ENCODE measurements at places on chromosomes 2 and 18. TPM values are rescaled to one million over a fixed set of nuclear protein-coding genes. Genes with fewer than 3 reads are reported as not detected.

GRCh38 chr2:172925600-172925999, 150.0 kb upstream of the MAP3K20 start:
- DNase-seq: no peak

Gene RNF152
- total RNA-seq: 7.2 TPM

DNA sequence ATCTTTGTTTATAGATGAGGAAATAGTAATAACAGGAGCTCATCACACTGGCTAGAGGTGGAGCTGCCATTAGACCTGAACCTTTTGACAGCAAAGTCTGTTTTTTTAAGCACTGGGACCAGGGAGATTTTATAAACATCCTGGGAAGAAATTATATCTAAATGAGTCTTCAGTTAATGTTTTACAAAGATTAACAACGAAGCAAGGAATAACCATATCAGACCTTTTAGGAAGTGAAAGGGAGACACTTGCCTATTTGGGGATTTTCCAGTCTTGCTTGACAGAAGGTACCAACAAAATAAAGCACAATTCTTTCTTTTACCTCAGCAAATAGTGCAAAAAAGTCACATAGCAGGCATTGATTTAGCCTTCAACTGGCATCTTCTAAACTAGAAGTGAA, 777.0 kb downstream of the CPS1 start:
- no peak for DNase-seq

GRCh38 chr2:174066871-174067270, 101.7 kb upstream of the SP3 start:
- no peak for DNase-seq

GRCh38 chr2:121663434-121663833, 14.2 kb upstream of the CLASP1 start:
- no peak for DNase-seq

DNA sequence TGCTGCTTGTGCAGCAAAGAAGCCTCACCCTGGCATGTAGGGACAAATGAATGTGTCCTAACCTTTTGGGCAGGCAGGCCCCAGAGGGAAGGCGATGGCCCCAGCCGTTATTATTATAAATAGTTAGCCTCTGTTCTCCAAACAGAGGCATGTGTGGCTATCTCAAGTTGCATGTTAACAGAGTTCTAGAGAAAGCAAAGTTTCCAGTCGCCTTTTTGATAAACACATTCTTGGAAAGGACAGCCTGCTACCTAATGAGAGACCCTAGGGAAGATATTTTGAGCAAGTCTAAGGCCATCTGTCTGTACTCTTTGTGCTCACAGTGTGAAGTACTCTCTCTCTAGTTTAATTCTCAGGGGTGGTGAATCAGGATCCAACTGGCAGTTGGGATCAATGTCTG, 97.4 kb upstream of the FHL2 start:
- no peak for DNase-seq

Gene CPO
- 0.40 TPM for total RNA-seq

- DNase-seq: no peak
These were observed 42.3 kb downstream of the CABLES1 start for GRCh38 chr18:23177433-23178072.

DNA sequence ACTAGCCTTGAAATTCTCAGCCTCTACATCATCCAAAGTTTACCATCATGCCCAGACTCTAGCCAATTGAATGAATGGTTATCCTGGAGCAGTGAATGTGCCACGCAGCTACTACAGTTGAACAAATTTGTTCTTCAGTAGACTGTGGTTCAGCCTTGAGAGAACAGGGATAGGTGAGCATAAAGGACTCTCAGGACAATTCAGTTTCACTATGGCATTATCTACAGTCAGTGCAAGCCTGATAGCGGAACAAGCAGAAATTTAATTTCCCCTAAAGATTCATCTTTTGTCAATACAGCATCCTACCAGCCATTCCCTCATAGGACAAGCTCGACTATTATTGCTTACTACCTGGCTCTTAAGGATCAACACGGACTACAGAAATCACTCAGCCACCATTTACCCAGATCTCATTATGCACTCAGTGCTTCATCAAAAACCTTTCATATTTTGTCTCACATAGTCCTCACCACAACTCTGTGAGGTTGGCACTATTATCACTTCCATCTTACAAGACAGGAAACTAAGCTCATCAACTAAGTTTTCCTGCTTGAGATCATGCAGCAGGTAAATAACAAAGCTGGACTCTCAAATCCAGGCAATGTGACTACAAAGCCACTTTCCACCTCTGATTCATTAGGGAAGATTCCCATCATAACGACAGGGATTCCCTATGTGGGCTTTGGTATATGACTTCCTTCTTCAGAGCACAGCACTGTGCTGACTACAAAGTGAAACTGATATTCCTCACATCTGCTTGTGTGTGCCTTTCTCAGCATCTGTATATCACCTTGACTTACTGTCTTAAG, 181.5 kb upstream of the ACVR2A start:
- DNase-seq: no peak

Gene STAT4
- total RNA-seq: 1.7 TPM

- DNase-seq: peak; percentile 53
These were observed 26.1 kb upstream of the SEMA4C start for GRCh38 chr2:96895746-96896651.

GRCh38 chr2:58098254-58099095, 51.9 kb downstream of the VRK2 start:
- DNase-seq: no peak

Gene TEKT4
- total RNA-seq: 0.38 TPM

GRCh38 chr2:239664216-239664810, 263.5 kb upstream of the HDAC4 start:
- DNase-seq: no peak

- no peak for DNase-seq
These were observed 138.4 kb upstream of the CCDC68 start for GRCh38 chr18:55097456-55098170.

DNA sequence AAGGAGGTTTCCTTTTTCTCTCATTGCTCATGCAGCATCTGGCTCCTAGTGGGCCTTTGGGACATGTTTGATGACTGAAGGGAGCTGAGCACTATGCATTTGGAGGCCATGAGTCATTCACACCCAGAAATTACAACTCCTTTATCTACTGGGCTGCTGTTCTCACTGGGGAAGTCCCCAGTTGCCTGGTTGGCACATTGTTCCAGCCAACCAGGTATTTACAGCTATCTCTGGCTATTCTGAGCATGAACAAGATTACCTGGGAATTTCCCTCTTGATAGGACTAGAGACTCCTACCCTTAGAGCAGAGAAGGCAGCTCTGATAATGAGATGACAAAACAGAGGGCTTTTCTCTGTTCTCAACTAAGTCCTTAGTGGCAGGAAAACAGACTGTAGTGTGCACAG, 206.5 kb downstream of the SETBP1 start:
- DNase-seq: no peak

GRCh38 chr2:98489971-98490962, 45.6 kb downstream of the INPP4A start:
- DNase-seq: no peak

Gene CRYGD
- 2.0 TPM for total RNA-seq

DNA sequence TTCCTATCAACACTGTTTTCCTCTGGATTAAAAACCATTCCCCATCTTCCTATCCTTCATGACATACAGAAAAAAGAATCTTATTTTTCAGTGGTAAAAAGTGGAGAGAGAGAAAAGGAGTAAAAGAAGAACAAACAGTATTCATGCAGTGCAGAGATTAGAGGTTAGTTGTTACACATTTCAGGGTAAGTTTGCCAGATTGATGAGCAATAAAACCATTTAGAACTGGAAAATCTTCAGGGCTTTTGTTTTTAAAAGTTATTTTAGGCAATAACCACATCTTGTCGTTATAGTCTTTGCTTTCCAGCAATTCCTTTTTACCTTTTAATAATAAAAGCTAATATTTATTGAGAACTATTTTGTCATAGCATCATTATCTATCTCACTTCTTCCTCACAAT, 104.5 kb downstream of the GPD2 start:
- DNase-seq: no peak

Gene LIMS2
- total RNA-seq: 8.9 TPM

DNA sequence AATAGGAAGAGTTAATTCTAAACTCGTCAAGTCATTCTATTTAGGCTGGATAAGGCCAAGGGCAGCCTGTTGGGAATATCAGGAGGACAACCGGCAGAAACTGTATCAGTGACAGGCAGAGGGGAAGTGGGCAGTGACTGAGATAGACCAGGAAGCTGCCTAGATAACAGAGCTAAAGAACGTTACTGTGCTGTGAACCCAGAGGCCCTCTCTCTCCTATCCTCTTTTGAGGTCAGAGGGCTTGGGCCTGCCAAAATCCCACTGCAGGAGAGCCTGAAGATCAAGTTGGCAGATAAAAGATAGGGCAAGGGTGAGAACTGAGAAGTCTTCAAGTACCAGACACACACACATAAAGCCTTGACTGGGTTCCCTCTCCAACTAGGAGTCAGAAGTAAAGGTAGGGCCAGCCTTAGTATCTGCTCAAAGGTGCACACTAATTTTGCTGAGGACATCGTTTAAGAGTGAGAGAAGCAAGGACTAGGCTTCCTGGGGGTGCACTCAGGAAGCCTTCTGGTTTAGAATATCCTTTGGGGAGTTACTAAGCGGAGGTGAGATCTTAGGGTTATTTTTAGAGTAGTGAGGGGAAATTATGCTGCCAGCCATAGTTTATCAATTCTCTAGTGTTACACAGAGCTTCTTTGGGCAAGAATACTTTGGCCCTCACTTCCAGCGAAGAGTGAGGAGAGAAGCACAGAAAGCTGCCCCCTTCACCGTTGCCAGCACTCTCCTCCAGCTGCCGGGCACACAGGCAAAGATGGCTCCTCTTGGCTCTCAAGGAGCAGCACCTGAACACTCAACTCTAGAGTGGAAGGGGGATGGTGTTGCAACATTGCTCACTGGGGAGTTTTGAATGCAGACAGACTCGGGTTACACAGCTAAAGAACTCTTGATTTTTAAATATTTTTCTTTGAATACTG, 9.8 kb downstream of the CAVIN2 start:
- DNase-seq: no peak

Gene IRS1
- 48.0 TPM for total RNA-seq

GRCh38 chr18:27244259-27244658, 59.2 kb upstream of the CHST9 start:
- DNase-seq: no peak

- no peak for DNase-seq
These were observed 39.4 kb downstream of the METAP1D start for GRCh38 chr2:172039011-172039704.

DNA sequence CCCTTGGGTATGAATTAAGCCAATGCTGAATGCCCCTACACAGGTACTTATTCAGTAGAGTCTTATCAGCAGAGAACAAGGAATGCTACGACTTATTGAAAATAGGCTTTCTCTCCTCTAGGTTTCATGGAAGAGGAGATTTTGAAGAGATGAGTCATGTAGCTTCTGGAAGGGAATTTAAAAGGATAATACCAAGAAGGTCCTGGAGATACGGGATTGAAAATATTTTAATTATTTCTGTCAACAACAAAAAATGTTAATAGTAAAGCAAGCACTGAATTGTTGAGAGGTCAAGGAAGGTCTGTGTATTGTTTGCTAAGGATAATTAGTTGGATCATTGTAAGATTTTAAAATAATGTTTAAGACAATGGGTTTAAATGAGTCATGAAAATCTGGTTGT, 293.0 kb upstream of the SPHKAP start:
- no peak for DNase-seq

DNA sequence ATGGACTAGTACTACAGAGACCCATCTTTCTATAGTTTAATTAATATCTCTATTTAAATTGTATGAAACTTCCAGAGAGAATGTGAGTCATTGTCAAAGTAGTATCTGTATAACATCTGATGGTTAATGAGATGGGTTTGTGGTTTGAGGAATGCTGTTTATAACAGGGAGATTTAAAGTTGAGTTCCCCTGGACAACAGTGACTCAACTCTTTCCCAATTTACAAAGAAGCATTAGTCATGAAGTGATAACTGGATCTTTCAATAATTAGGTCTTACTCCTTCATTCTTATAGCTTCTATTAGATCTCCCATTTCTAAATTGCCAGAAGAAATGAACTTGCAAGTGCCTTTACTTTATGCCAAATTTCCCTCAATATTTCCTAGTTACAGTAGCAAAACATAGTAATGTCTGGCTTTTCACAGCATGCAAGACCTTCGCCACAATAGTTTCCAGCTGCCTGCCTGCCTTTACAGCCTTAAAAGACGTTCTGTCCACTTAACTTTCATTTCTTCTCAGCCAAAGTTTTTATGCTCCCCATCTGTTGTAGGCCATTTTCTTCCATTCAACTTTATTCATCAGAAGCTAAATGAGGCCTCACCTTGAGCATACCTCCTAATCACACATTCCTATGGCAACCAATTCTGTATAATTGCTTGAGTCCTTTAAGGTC, 47.7 kb upstream of the WDR75 start:
- DNase-seq: no peak

Gene DPYSL5
- 0.78 TPM for total RNA-seq

DNA sequence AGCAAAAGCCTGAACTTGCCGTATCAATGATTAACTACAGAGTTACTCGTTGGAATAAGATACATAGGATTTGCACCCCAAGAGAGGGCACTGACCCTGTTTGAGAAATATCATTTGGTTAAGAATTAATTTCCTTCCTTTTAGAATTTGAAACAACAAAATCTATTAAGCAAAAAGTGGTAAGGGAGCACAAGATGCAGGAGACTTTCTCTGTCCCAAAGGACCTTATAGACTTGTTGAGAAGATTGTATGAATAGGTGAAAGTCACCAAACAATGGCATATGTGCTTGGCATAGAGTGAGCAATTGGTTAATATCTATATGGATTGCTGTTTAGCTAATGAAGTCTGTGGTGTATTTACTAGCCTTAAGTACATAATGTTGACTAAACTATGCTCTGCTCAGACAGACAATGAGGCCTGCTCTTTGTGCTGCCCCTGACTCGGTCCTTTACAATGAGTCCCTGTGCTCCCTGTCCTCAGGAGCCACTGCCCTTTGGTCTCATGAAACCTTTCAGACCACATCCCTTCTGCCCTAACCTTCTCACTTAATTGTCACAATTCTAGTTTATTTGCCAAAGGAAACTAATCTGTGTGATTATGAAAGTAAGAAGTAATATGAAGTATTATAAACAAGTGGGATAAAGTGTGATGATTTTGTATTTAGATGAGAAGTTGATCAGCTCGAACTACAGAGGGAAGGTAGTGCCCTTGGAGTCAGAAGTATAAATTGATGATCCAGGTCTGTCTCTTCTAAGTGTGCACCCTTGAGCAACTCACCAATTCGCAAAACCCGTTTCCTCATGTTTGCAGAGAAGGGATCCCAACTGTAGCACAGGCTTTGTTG, 21.2 kb upstream of the HNMT start:
- DNase-seq: no peak

DNA sequence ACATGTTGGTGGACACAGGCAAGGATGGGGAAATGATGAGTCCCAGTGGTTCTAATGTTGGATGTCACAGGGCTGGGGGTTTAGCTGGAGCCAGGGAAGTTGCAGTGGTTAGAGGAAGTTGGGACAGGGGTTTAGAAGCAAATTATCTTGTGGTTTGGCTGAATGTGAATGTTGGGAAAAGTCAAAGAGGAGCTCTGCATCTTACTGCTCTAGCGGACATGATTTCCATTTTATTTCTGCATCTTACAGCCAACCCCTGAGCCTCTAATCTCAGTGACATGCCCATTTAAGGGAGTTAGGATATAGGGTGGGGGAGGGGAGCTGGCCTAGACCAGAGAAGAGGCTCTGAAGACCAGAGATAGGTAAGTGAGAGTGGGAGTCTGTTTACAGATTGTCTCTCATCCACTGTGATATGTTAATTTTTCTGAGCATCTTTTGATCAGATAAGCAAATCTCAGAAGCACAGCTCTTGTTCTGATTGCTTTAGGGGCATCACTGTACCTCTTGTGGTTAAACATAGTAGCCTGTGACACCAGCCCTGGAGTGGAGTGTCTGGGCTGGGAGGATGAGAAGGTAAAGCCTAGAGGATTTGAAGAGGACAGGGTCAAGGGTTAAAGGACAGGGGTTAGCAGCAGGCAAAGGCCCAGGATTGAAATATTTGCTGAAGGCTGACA, 43.6 kb downstream of the SETBP1 start:
- DNase-seq: no peak

All from ovary (tissue), 10 donors.